SW 1271 (cell line): ENCODE measurements at places on chromosomes 2 and 18.
A peak's percentile ranks its signal among the peaks of the same experiment; 100 is the strongest.

GRCh38 chr18:65983750-65984149 is 232.9 kb downstream of the CDH7 start:
- peak; percentile 1 for DNase-seq

- DNase-seq = no peak
These were observed 75.2 kb downstream of the COBLL1 start for GRCh38 chr2:164766216-164766953.

DNA sequence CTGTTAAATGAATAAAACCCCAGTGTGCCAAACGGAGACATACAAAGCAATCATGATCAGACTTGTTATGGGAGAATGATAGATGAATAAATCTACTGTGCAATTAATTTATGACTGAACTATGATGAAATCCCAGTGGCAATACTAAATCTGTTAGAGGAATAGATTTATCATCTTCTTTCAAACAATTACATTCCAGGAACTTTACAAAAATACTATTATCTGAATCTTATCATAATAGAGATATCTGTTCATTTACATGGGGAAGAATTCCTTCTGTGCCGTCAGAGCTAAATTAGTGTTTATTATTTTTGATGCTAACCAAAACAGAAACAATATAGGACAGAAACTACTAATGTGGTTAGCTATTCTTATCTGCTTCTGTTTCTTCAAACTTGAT is 208.5 kb downstream of the CAMKMT start:
- DNase-seq = no peak

GRCh38 chr2:96957244-96957643 is 29.1 kb downstream of the FAM178B start:
- no peak for DNase-seq

DNA sequence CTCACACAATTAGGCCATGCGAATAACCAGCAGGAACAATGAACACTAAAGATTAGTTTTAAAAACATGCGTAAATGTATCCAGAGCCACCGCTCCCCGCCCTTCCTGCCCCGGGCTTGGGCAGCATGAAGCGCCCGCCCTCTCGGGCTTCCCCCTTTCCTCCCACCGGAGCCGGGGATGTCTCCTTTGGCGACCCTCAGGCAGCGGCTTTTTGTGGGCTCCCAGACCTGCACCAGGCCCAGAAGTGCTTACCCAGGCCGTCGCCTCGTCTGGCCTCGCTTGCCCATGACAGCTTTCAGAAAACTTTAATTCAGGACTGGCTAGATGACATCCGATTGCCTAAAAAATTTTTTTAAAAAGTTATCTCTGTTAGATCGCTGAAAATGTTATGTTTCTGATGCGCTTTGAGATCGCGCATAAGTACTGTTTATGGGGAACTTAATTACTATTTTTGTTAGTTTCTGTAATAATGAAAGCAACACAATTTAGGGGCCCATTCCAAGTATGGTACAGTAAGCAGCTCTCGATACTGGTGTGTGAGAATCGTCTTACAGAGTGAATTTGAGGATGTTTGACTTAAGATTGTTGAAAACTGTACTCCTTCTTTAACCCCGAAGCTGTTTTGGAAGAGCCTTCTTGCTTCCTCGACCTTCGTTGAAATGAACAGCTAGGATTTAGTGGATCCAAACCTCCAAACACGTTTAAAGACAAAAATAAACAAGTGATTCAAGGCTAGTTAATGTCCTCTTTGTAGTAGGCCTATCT is 1.1 kb downstream of the MAP3K20 start:
- peak; percentile 51 for DNase-seq

DNA sequence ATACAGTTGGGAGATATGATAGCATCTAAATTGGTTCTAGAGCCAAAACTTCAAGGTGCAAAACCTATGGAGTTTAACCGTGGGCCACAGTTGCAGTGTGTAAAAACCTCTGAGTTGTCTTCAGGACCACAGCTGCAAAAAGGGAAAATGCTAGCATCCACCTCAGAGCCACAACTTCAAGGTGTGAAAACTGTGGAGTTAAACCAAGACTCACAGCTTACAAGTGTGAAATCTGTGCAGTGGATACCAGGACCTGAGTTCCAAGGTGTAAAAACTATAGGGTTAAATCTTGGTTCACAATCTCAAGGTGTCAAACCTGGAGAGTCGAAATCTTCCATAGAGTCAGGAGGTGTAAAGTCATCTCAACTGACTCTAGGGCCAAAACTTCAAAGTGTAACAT is 10.4 kb upstream of the ZNF512 start:
- DNase-seq = no peak

DNA sequence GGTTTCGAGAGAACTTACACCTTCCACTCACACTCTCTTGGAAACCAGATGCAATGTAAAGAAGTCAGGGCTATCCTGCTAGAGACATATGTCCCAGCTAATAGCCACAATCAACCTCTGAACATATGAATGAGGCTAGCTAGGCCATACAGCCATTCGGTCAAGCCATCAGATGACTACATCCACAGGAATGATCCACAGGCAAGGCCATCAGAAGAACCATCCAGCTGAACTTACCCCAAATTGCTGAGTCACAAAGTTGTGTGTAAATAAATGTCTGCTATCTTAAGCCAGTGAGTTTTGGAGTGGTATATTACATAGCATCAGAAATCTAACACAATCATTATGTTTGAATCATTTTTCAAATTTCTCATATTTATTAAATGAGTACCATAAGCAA is 5.2 kb upstream of the SPAST start:
- DNase-seq = no peak

DNA sequence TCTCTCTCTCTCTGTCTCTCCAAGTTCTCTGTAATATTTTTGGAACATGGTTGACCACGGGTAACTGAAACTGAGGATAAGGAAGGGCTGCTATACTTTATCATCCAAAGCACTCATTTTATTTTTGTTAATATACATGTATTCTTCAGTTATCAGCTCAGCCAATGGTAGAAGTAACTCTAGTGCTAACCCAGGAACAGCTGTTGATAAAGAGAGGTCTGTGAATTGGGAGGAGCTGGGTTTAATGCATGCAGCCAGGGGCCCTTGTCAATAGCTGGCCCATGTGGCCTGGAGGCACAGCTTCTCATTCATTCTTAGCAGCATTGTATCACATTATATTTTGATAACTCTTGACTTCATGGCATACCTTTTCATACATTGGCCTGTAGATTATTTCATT is 401.6 kb downstream of the EPHA4 start:
- no peak for DNase-seq

GRCh38 chr2:55038428-55038827 is 11.8 kb downstream of the RTN4 start:
- no peak for DNase-seq

DNA sequence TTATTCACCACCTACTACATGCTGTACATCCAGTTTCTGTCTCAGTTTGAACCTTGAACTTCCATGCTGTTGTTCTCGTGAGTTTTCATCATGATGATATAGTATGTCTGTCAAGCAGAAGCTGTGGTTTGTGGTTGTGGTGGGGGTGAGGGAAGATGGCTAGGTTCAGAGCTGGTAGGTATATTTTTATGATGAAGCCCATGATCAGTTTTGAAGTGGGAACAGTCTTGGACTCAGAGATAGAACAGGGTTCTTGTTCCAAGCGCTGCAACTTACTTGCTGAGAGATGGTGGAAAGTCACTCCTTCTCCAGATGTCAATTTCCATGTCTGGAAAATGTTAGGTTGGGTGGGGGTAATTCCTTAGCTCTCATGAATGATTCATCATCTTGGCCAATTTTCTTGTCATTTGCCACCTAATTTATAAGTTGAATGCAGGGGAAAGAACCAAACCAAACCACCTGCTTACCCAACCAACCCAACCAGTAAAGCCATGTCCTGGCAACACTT is 21.6 kb downstream of the PMAIP1 start:
- no peak for DNase-seq

GRCh38 chr2:63796366-63796765 is 45.3 kb upstream of the UGP2 start:
- no peak for DNase-seq

DNA sequence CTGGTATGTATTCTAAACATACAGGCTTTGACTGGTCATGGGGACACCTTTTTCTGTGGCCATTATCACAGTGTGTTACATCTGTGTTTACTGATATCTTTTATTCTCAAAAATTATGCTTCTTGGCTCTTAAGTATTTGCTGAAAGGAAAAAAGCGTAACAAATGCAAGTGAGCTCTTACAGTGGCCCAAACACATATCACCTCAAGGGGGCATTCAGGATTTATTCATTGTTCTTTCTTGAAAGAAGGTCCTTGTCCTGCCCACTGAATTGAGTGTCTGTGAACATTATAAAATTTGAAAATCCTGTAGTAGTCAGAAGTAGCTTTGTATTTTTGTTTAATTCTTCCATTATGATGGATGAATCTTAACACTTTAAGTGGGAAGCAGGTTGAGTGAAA is 454.5 kb downstream of the XIRP2 start:
- DNase-seq = no peak

- no peak for DNase-seq
These were observed 56.2 kb downstream of the BCL2L11 start for GRCh38 chr2:111176867-111177266.

- no peak for DNase-seq
These were observed 26.6 kb downstream of the RASGRP3 start for GRCh38 chr2:33503002-33503401.

DNA sequence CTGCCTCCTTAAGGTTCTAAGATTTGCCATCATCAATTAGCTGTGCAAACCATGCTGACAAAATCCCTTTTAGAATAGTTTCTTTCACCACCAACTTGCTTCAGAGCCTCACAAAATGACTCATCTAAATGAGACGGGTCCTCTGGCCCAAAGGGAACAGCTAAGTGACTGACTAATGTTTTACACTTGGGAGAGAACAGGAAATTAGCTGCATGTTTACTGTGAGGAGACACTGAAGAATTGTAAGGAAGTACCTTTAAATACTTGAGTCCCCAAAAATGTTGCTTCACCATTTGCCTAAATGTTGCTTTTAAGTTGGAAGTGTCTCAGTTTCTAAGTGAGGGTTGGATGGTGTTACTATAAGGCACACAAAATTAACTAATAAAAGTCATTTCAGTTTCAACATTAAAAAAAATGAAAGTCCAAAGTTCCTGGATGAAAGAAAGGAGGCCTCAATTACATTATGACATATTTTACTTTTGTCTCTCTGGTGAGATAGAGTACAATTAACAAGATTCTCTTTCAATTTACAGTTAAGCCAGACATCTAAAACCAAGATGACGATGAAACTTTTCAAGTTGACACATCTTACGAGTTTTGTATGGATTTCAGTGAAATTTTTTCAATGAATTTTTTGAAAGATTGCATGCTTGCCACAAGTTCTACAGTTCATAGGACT is 229.1 kb upstream of the FN1 start:
- peak; percentile 5 for DNase-seq

- no peak for DNase-seq
These were observed 826.8 kb downstream of the TRIB2 start for GRCh38 chr2:13543550-13543949.

DNA sequence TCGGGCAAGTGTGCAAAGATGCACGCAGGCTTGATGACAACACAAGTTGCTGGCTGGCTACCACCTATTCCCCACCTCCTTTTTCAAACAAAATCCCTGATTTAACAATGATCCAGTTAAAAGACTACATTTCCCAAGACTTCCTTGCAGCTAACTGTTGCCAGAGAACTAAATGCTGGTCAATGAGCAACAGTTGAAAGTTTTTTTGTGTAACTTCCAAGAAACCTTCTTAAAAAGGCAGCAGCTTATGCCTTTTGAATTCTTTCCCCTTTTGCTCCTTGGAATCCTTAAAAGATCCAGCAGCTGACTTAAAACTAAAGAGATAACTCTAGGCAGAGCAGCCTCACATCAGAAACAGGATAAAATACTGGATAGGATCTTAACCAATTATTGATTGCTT is 38.5 kb downstream of the NPHP1 start:
- no peak for DNase-seq

- DNase-seq = no peak
These were observed 242.3 kb upstream of the NOL4 start for GRCh38 chr18:34467058-34467457.

- no peak for DNase-seq
These were observed 163.5 kb downstream of the RTP5 start for GRCh38 chr2:242032780-242033656.

GRCh38 chr18:79545255-79545654 is 134.3 kb upstream of the CTDP1 start:
- no peak for DNase-seq

DNA sequence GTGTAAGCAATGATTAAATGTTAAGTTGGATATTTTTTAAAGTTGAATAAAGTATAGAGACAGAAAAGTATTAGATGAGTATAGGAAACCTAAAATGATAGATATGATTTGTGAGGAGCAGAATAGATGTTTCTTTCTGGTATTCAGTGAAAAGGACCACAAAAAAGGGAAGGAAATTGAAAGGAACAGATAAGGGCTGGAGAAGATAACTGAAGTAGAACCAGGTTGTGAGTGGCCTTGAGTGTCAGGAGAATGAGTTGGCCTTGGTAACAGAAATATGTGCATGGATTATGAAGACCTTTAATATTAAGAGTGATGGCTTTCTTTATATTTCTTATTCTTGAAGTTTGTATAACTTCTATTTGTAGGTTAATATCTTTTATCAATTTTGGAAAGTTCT is 543.5 kb downstream of the METTL4 start:
- no peak for DNase-seq

GRCh38 chr2:129024796-129025195 is 706.1 kb upstream of the HS6ST1 start:
- no peak for DNase-seq

DNA sequence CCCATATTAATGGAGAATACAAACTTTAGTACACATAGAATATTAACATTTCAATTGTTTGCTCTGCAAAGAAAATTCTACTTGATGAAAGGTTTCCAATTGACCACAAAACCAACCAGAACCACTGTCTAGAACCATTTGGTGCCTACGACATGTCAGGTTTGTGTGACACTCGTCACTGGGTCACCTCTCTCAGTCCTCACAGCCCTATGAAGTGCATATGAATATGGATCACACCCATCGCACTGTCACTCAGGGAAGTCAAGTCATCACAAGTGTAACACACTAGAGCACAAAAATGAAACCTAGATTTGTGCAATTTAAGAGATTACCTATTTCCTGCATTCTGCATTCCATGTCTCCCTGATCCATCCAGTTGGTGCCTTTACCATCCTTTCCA is 43.7 kb downstream of the PTPN2 start:
- DNase-seq = no peak

DNA sequence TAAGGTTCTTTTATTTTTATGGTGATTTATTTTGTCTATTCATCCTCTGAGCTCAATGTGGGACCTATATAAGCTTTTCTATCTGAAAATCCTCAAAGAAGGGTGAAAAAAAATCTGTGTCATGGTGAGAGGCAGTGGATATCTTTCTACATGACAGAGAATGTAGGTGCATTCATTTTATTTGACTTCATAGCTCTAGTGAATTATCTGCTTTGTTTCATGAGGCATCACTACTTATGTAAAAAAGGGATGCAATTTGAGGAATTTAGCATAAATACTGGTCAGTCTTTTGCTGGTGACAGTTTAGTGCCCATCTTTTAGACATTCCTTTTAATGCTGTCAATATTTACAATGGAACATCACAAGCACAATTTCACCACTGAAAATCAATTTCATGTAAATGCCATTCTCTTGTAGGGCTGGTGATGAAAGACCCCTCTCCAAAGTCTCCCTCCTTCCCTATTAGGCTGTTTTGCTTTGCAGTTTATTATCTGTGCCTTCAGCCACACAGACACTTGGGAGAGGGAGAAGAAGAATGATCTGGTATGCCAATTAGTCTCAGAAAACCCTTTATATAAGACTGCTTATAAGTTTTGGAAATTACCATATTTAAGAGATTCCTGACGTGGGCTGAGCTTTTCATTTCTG is 148.3 kb upstream of the NXPH2 start:
- no peak for DNase-seq
